ENCODE measurements at places on chromosomes 16 and 17.
A peak's percentile ranks its signal among the peaks of the same experiment; 100 is the strongest.

- peak; percentile 58 for DNase-seq
Observed at GRCh38 chr17:67546578-67547527, 169.8 kb downstream of the PITPNC1 start.

- DNase-seq, result no peak
Observed at GRCh38 chr16:10938796-10939648, 3.2 kb downstream of the DEXI start.

DNA sequence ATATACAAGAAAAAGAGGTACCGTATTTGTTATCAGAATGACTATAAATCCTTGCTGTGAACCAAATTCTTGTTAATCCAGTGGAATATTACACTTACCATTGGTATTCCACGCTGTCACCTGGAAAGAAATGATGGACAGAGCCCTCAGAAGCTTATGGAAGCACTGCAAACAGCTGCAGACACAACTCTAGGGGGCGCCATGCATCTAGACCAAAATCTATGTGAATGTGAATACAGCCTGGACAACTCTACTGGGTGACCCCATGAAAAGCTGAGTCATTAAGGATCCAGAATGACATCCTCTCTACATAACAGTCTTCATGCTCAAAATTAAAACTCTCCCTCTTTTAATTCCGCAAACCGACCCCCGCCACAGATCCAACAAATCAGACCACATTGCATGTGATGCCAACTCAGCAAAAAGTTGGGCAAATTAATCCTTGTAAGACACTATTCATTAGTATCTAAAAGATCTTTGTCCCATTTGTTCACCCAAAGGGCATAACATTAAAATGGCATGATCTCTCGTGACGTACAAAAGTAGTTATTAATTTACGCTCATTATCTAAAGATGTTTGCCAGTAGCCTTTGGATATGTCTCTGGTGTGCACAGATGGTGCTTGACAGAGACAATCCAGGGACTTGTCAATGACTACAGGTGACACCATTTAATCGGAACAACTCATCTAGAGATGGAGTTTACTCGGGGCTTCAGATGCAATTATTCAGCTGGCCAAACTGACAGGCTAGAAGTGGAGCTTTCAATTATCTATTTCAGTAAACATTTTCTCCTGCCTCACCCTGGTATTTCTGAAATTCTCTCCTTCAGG, 552.7 kb upstream of the PSMD7 start:
- DNase-seq, result no peak

- peak; percentile 76 for DNase-seq
Observed at GRCh38 chr17:74768069-74768762, 7.9 kb downstream of the NAT9 start.

DNA sequence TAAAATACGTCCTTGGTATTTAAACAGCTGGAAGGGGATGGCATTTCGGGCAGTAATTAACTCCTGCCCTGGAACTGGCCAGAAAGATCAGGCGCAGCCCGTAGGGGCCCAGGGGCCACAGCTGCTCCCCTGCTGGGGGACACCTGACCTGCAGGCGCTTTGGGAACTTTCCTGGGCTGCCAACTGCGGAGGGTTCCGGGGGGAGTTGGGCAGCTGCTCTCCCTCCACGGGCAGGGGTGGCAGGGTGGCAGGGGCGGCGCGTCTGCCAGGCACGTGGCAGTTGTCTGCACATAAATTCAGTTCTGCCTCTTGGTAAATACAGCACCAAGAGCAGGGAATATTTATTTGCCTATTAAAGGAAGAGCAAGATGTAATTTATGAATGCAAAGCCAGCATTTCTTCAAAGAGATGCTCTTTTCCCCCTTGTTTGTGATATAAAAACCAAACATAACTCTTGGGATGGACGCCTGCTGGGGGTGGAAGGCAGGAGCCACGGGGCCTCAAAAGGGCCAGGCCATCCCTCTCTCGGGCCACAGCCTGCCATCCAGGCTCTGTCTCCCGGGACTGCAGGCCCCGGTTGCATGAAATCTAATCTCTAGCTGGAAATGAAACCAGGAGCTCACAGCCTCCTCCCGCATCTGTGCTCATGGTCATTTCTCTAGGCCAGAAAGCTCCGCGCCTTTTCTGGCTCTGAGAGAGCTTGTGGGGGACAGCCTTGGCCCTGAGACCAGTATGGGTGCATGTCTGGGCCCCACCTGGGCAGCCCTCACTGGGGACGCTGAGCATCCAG, 29.9 kb upstream of the CHMP6 start:
- no peak for DNase-seq

GRCh38 chr16:66933776-66934137, 445 bp downstream of the CIAO2B start:
- DNase-seq, result no peak

GRCh38 chr17:36784633-36785032, 152.6 kb upstream of the LHX1 start:
- no peak for DNase-seq

DNA sequence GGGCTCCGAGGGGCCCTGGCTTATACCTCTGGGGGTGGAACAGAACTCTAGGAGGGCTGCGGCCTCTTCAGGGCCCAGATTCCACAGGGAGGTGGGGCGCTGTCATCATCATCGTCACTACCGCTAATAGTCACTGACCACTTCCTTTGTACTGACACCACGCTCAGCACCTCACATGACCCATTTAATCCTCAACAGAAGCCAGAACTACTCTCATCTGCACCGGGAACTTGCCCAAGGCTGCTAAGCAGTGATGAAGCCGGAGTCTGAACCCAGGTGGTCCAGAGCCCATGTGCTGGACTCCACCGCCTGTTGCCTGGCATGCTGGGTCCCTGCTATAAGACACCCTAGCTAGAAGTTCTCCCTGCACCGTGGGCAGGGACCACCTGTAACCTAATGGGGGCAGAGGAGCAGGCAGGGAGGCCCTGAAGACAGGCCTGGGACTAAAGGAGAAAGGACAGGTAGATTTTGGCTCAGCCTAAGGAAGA, 12.0 kb downstream of the UNC13D start:
- DNase-seq, result peak; percentile 61

DNA sequence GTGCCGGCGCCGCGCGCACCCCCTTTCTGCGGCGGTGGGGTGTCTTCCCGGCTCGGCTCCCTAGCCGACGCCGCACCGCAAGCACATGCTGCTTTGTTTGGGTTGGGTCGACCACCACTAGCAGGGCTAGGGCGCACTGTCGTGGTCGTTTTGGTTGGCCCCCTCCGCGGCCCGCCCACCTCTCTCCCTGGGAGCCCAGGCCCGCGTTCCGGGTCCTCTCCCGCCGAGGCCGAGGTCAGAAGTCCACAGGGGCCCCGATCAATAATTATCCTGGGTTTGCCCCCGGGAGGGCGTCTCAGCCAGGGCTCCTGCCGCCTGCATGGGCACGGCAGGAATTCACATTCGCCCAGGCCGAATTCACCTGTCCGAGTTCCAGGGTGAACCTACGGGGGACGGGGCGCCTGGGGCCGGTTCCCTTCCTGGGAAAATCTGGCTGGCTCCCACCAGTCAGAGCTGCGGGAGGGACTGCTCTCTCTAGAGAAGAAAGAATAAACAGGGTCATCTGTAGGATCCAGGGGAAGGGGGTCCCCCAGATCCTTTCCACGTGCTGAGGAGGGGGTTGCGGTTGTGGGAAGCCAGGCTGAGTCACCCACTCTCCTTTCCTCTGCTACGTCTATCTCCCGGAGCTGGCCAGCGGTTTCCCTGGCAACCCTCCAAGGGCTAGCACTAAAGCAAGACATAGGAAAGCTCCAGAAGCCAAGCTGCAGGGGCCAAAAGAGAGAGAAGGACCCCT, 584 bp upstream of the STAT5B start:
- peak; percentile 92 for DNase-seq

DNA sequence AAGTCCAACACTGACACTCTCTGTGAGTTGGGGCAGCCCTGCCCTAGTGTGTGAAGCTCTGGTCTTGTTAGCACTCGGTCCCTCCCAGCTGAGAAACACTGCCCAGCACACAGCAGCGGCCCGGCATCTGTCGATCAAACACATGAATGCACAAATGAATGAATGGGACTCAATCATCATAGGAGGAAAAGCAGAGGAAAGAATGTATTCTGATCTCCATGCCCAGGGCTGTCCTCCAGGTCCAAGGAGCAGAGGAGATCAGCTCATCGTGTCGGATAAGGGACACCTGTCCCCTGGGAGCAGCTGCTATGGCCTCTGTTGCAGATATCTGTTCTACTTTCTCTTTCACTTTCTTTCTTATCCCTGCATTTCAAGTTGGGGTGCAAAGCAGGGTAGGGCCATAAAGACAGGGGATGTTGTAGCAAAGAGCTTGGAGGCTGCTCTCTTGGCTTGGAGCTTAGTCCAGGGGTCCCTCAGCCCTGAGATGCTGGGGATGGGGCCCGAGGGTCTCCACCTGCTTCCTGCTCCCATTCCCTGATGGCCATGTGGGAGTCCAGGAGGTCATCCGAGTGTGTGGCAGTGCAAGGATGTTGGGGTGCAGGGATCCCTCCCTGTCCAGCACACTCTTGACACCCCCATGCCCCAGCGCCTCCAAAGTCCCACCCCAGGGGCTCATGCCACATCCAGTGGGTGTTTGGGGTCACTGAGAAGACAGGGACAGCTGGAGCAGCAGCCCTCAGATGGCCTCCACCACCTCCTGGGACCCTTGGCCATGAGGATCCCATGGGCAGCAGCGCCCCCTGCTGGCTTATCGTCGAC, 88.2 kb downstream of the IRF8 start:
- DNase-seq, result no peak

DNA sequence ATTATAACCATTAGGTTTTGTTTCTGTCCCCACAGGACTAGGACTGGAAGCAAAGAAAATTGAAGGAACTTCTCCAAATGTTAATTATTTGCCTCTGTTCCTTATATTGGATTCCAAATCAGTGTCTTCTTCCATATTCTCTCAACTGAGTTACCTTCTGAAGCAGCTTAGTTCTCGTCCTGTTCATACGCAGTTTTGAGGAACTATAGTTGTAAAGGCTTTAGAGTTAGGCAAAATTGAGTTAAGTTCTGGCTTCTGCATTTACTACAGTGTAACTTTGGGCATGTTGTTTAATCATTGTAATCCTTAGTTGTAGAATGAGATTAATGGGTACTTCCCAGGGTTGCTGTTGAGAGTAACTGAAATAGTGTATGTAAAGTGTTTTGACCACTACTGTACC, 11.2 kb downstream of the CBFB start:
- DNase-seq, result no peak

DNA sequence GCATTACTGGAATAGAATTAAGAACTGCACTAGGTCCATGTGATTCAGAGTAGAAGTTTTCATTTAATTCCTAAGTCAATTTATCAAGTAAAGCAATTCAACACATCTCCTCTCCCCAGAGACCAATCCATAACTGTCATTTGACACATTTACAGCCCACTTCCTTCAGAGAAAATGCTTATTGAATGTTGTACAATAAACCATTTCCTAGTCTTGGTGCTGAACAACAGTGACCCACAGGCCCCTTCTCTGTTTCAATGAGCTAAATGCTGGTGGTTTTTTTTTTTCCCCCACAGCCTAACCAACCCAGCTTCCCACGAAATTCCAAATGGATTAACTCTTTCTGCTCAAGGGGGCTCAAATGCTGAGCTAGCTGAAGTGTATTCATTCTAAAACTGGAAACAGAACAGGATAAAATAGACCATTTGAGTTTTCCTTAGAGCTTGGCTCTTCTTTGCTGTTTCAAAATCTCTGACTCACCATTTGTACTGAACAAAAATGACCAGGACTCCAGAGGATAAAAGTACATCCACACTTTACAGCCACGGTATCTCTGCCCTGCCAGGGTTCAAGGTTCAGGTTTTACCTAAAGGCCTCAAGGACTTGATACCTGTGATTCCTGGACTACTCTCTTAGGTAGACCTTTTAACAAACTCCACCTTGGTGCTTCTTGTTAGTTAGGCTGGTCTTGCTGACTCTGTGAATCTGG, 62.3 kb downstream of the TMEM100 start:
- DNase-seq, result peak; percentile 13

DNA sequence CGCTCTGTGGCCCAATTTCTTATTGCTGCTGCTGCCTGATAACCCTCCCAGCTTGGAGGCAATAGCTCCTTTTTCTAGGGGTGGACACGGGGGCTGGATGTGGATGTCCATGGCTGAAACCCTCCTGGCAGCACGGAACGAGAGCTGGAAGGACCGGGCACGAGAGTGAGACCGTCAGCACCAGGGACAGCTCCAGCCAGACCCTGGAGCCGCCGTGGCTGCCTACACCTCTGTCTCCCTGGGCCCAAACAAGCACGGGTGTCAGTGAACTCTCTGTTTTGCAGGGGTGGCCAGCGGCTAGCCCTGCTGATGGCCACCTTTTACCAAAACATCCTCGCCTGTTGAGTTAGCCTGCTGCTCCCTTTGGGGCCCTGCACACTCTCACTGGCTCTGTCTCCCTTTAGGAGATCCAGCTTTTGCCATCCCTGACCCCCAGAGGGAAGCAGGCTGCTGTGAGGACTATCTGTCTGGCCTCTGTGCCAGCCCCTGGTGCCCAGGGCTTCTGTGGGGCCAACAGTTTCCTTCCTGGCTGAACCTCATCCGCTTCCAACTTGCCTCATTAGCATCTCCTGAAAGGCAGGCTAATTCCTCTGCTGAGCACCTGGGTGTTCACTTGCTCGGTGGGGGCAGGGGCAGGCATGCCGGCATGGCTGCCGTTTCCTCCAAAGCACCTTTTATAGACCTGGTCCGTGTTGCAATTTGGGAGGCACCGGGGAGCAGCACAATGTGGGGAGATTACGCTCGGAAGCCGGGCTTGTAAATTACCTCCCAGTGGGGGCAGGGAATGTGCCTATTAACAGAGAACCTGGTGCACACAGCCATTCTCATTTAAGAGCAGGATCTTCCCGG, 118.1 kb downstream of the ENGASE start:
- DNase-seq, result peak; percentile 74

- no peak for DNase-seq
Observed at GRCh38 chr16:71216714-71217113, 13.8 kb downstream of the HYDIN start.

GRCh38 chr17:6775871-6776405, at the start of gene FBXO39:
FBXO39 (plus strand) TSS chr17:6776215; CDS start chr17:6779869, 3,654 bp downstream.
- peak; percentile 24 for DNase-seq
